ENCODE measurements at places on chromosomes 13 and 19.

DNA sequence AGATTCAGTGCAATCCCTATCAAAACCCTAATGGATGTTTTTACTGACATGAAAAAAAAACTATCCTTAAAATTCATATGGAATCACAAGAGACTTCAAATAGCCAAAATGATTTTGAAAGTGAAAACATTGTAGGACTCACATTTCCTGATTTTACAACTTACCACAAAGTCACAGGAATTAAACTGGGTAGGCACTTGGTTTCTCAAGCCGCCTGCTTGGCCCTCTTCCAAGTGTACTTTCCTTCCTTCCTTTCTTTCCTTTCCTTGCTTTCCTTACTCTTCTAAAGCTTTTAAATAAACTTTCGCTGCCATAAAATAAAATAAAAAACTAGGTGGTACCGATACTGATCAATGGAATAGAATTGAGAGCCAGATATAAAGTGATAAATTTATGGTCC, 21.0 kb upstream of the CD33 start:
- DNase-seq: no peak

GRCh38 chr13:76925115-76925514, 23.2 kb upstream of the ACOD1 start:
- no peak for DNase-seq

DNA sequence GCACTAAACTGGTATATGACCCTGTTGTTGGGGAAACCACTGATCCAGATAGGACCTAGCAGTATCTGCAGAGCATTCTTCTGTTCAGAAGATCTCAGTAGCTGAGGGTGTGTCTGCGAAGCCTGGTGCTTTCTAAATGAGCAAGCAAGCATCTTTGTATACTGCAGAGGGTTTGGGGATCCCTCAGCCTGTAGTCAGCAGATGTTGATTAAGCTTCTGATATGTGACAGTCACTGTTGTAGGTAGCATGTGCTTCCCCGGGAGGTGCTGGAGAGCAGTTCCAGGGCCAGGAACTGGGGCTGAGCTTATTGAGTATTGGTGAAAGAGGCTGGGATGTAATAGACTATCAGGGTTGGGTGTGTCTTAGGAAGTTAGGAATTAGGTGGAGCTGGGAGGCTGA, 1.5 kb downstream of the SCAF1 start:
- no peak for DNase-seq

DNA sequence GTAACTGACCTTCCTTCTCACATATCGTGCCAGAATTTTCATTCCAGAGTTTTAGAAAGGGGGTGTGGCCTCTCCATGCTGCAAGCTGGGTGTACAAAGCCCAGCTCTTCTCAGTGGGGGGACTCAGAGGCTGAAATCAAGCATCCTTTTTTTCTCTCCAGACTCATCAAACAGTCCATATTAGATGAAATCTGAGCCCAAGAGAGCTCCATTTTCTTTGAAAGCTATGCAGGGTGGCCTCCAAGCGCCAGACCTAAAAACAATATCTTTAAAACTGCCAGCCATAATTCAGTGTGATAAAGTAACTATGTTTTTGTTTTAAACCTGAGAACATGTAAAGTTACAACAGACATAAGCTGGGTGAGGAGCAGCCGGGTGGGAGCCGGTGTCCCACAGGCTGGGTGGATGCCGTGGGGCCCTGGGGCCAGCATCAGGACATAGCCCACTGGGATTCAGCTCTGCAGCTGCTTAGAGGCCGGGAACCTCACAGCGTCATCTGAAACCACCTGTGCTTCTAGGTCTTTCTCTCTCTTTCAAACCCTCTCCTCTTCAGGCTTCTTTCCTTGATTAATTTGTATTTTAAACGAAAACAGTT, 249.2 kb downstream of the ZNF536 start:
- no peak for DNase-seq

DNA sequence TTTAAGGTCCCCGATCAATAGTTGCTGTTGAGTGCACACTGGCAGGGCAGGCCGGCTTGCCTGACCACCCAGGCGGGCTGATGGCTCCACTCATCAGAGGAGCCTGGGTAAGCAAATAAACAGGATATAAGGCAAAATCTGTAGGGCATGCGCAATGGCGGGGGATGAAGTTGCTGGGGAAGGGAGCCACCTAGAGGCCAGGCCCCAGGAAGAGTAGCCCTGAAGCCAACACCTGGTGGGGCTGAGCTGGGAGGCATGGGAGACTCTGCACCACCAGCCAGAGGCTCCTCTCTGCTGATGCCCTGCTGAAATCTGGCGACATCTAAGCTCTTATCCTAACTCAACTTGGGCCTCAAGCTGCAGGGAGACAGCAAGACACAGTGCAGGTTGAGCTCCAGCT, 324.3 kb downstream of the ZNF536 start:
- no peak for DNase-seq

DNA sequence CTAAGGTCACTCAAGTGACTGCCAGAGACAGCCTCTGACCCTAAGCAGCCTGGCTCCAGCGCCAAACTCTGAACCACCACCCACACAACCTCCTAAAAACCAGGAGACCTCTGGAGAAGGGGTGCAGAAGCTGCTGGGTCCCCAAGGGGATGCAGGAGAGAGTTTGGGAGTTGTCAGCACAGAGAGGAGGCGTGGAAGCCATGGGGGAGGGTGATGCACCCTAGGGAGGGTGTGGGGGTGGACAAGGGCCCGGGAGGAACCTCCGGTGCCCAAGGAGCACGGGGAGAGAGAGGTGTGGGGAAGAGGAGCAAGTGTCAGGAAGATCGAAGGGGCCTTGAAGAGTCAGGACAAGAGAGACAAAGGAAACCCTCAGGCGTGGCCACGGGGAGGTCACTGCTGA, 2.1 kb upstream of the HIPK4 start:
- DNase-seq: no peak

GRCh38 chr19:7426986-7427385, 61.8 kb downstream of the PEX11G start:
- DNase-seq: no peak

DNA sequence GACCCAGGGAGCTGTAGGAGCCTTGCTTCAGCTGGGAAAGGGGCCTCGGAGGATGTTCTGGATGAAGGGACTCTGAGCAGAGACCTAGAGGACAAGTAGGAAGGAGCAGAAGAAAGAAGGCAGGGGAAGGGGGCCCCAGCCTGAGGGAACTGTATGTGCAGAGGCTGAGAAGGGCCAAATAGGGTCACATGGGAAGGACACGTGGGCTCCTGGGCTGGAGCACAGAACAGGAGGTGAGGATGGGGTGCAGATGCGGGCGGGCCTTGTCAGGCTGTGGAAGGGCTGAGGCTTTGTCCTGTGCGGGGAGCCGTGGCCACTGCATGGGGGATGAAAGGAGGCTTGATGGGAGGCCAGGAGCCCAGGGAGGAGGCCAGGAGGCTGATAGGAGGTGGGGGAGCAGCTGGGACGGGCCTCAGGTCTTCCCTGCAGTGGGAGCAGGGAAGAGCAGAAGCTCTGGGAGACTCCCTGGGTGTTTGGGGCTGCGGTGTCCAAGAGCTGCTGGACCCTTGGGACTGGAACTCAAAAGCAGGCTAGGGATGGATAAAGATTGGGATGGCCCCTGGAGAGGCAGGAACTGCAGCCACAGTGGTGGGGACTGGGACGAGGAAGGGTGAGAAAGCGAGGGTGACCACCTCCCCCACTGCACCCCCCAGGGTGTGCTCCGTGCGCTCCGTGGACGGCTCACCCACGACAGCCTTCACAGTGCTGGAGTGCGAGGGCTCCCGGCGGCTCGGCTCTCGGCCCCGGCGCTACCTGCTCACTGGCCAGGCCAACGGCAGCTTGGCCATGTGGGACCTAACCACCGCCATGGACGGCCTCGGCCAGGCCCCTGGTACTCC, 11.4 kb upstream of the LTBP4 start:
- no peak for DNase-seq

DNA sequence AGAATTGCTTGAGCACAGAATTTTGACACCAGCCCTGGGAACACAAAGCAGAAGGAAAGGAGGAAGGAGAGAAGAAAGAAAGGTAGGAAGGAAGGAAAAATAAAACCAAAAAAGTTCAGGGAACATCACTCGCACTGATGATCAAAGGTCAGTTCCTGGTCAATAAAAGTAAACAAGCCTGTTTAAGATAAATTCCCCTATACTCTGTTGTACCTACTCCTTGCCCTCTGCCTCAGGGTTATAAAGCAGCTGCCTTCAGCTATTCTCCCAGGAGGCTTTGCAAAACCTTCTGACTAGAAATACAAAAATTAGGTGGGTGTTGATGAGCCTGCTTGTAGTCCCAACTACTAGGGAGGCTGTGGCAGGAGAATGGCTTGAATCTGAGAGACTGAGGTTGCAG, 14.9 kb upstream of the ZNF91 start:
- no peak for DNase-seq

DNA sequence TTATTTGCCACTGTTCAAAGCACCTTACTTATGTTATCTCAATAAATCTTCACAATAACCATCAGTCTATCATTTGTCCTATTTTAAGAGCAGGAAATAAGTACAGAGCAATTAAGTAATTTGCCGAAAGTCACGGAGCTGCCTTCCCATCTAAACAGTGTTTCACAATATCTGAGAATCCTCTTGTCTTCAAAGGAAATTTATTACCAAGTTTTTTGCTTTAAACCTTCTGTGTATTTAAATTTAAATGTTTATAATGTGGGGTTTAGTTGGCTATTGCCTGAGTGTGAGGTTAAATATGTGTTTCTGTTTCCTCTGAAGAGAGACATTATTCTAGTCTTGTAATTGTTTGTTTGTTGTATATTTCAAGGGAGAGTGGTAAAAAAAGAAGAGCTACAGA, 633.1 kb downstream of the EFNB2 start:
- no peak for DNase-seq

DNA sequence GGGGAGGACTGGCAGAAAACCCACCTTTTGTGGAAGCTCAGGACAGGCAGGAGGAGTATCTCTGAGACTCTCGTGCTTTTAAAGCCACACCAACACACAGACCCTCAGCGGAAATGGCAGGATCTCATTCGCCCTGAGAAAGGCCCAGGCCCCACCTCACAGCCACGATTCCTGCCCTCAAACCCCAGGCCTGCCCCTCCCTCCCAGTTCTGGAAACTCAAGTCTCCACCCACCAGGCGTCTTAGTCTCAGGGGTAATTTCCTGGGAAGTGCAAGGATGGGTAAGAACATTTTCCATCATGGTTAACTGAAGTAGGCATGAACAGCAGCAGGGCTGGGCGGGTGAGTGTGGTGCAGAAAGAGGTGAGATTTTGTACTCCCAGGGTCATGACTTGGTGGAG, 8.0 kb upstream of the PDE4C start:
- DNase-seq: no peak

DNA sequence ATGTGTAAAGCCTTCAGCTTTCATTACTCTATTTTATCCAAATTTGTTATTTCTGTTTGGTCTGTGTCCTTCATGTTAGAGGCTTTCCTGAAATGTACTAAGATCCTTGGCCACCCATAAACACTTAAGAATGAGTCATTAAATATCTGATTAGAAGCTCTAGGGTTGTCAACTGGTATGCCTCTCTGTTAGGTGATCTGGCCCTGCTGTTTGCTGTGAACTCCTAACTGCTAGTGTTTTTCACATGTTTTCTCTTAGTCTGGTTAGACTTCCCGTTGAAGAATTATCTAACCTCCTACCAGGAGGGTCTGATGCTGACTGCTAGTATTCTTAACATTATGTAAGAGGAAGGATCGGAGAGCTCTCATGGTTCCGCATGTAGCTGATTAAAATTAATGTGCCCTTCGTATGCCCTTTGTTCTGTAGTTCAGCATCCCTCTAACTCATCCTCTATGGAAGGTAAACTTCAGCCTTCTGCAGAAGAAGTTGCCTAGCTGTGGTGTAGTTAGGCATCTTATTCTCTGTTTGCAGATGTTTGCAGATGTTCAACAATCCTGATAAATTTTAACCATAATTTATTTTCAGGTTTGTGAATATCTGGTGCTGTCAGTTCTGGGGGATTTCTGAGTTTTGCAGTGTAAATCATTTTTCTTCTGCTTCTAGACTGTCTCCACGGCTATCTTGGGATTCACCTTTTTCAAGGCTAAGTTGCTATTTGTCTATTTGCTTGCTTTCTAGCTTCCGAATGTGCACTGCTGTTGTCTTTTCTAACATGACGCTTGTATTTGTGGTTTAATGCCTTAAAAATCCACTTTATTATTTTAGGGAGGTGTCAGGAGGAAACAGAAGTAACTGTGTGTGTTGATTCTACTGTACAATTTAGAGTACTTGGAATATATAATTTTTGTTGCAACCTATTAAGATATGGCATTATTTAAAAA, 207.2 kb upstream of the SPRY2 start:
- no peak for DNase-seq

DNA sequence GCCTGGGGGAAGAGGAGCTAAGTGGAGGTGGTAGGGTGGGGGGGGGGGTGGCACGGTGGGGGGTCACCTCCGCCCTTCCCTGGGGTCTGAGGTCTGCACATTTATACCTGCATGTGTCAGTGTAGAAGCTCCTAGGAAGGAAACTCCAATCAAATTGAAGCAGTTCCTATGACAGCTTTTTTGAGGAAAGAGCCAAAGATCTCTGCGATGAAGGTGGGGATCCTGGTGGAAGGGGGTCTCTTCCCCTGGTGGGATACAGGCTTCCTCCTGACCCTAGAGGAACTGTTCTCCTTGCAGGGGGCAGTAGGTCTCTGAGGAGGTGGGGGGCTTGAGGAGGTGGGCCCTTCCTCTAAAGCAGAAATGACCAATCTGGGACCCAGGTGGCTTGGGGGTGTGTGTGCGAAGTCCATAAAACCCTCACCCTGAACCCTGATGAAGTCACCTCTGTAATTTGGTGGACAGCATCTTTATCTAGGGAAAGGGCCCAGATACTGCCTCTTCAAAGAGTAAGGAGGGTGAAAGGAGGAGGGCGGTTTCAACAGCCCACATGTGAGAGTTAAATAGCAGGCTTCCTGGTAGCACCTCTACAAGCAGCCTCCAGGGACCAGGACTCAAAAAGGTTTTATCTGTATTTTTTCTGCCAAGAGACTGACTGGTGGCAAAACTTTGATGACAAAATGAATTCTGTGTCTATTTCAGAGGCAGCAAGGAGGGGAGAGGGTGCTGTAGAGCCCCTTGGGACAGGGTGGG, 12.9 kb downstream of the RANBP3 start:
- DNase-seq: no peak

DNA sequence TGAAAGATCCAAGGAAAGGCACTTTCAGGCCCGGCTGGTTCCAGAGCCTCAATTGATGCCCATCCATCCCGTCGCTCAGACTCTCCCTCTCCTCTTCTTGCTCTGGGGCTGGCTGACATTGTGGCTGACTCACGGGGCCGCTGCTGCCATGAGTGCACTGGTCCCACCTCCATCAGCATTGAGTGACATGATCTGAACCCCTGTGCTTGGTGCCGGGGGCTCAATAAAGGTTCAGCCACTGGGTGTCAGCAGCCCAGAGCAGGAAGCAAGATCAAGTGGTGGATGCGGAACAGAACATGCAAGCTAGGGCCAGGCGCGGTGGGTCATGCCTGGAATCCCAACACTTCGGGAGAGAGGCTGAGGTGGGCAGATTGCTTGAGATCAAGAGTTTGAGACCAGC, 39.5 kb downstream of the COMP start:
- DNase-seq: no peak

DNA sequence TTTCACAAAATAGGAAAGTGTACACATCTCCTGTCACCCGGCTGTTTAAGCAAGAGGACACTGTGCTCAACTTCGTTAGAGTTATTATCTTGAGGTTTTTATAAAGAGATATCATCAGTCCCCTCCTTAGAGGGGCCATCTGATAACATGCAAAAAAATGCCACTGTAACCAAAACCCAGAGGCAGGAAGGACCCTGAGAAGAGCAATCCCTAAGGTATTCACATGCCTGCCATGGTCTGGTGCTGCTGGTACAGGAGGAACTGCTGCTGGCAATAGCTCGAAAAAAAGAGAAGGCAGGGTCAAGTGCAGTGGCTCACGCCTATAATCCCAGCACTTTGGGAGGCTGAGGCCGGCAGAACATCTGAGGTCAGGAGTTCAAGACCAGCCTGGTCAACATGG, 12.8 kb upstream of the CEACAM3 start:
- DNase-seq: no peak

All from NCI-H1092 (cell line).